ENCODE measurements at places on chromosomes 1 and 21. TPM values are rescaled to one million over a fixed set of nuclear protein-coding genes. Genes with fewer than 3 reads are reported as not detected.

Gene C4BPA
- total RNA-seq: not detected

Gene PTGFR
- not detected for total RNA-seq

Gene PLA2G2D
- not detected for total RNA-seq

Gene LAMTOR5
- 151 TPM for total RNA-seq

Gene C2CD4D
- 3.9 TPM for total RNA-seq

Gene S1PR1
- total RNA-seq: 134 TPM

Gene DENND2D
- 156 TPM for total RNA-seq

Gene FASLG
- 8.6 TPM for total RNA-seq

Gene MCOLN3
- total RNA-seq: 0.22 TPM

Gene MARCKSL1
- total RNA-seq: 13.1 TPM

Gene CELSR2
- 1.3 TPM for total RNA-seq

DNA sequence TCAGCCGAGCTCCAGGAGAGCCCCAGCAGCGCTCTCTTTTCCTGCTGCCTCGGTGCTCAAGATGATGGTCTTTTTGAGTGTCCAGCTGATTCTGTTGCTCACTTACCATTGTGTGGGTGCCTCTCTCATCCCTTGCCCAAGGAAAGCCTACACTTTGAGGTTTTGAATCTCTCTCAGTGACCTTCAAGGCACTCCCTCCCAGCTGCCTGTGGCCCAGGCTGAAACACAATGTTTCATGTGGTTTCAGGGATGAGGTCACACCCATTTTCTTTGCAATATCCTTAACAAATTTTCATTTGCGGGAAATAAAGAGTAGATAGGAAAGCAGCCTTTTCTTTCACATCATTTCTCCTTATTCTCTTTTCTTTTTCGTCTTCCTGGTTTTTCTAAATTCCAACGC, 12.6 kb upstream of the MRPS14 start:
- H3K4me1 ChIP-seq: no peaks in the 10 kb centered on the region
- H3K27me3 ChIP-seq: no peaks in the 10 kb centered on the region
- no peaks in the 10 kb centered on the region for H3K36me3 ChIP-seq
- no peak overlapping the region for H3K4me3 ChIP-seq

DNA sequence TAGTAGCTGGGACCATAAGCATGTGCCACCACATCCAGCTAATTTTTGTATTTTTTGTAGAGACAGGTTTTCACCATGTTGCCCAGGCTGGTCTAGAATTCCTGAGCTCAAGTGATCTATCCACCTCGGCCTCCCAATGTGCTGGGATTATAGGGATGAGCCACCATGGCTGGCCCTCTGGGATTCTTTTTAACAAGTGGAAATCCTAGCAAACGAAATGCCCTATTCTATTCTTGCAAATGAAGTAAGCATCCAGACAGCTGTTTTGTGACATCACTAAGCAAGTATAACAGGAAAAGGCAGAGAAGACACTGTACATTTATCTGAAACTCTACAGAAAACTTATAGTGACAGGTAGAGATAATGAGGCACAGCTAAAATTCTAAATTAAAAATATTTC, 86.4 kb downstream of the DDAH1 start:
- H3K36me3 ChIP-seq: no peaks in the 10 kb centered on the region
- H3K4me3 ChIP-seq: no peak overlapping the region
- no peak overlapping the region for H3K27ac ChIP-seq
- no peak for DNase-seq
- H3K27me3 ChIP-seq: no peaks in the 10 kb centered on the region
- no peaks in the 10 kb centered on the region for H3K4me1 ChIP-seq

DNA sequence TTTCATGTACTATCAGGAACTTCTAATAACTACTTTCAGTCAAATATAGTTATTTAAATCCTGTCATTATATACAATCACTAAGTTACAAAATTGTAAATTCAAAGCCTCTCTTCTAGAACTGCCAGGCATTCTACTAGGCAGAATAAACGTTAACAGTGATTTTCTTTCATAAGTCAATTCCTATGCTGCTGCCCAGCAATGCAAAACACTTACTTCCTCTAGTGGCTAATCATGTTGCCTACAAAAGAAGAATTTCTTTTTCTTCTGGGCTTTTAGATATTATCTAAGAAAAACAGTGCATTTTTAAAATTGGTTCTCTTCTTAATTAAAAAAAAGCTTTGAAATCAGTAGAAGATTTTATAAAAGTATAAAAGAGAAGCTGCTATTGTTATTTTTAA, 509.8 kb upstream of the ADAMTS5 start:
- H3K4me1 ChIP-seq: no peaks in the 10 kb centered on the region
- no peak overlapping the region for H3K4me3 ChIP-seq
- no peaks in the 10 kb centered on the region for H3K27me3 ChIP-seq
- no peaks in the 10 kb centered on the region for H3K36me3 ChIP-seq
- no peak overlapping the region for H3K27ac ChIP-seq

DNA sequence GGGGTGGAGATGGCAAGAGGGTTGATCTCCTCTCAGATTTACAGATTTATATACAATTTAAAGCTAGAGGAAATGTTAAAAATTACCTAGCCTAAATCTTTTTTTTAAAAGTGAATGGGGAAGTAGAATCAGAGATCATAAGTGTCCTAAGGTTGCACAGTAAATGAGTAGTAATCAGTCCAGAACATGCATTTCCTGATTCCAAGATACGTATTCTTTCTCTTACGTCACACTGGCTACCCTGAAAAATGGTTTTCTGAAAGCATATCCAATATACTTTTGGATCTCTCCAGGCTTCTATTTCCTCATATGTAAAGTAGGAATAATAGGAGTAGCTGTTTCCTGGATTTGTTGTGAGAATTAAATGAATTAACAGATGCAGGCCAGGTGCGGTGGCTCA, 11.7 kb downstream of the GADD45A start:
- H3K27me3 ChIP-seq: no peaks in the 10 kb centered on the region
- peaks cover 13% of the 10 kb centered on the region for H3K4me1 ChIP-seq
- H3K27ac ChIP-seq: no peak overlapping the region
- no peaks in the 10 kb centered on the region for H3K36me3 ChIP-seq
- H3K4me3 ChIP-seq: no peak overlapping the region

- H3K27me3 ChIP-seq: peaks cover 2% of the 10 kb centered on the region
- no peak overlapping the region for H3K4me3 ChIP-seq
- H3K36me3 ChIP-seq: no peaks in the 10 kb centered on the region
- no peak for DNase-seq
- H3K4me1 ChIP-seq: no peaks in the 10 kb centered on the region
- no peak overlapping the region for H3K27ac ChIP-seq
Measured at GRCh38 chr1:160149233-160149632, 2.2 kb upstream of the ATP1A4 start.

DNA sequence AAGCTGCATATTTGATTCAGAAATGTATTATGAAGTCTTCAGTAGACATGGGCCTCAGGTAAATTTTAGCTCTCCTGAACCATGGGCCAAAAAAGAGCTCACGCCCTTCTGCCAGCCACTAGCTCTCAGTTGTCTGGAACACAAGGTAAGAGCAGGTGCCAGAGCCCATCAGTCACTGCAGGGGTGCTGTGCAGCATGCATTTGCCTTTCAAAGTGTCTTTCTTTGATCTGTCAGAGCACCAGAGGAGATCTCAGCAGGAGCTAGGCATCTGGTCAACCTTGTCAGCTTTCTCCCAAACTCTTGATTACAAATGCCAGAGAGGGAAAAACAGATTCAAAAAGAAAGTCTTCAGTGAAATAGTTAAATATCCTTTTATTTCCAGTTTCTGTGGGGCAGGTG, 332.3 kb downstream of the COL11A1 start:
- no peaks in the 10 kb centered on the region for H3K27me3 ChIP-seq
- no peak overlapping the region for H3K4me3 ChIP-seq
- H3K27ac ChIP-seq: no peak overlapping the region
- DNase-seq: no peak

DNA sequence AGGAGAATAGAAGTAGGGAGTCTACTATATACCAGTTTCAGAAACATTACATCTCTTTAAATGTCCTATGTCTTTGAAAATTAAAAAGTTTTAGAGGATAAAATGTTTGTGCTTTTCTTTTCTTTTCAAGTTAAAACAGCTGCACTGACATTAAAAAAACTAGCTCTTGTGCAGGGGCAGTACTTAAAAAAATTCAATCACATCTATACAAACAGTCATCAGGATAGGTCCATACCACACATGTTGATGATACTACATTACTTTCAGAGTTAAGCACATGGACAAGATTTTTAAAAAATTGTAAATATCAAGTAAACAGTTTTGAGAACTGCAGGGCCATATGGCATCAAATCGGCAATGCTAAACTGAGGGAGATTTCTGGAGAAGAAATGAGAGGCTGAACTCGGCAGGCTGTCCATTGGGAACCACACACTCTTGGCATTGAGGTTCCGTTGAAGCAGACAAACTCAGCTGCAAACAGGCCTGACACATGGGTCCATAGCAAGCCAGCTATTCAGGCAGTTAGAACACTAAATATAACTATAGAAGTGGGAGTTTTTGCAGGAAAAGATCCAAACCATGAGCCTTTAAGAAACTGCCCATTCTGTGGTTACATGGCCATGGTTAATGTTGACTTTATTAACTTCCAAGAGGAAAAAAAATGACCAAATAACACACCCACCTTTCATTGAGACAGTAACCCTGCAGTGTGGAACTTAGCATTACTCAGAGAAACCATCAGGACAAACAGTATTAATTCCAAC, 84.5 kb upstream of the BCL10 start:
- no peaks in the 10 kb centered on the region for H3K27me3 ChIP-seq
- no peak overlapping the region for H3K4me3 ChIP-seq
- H3K36me3 ChIP-seq: no peaks in the 10 kb centered on the region
- no peaks in the 10 kb centered on the region for H3K4me1 ChIP-seq

DNA sequence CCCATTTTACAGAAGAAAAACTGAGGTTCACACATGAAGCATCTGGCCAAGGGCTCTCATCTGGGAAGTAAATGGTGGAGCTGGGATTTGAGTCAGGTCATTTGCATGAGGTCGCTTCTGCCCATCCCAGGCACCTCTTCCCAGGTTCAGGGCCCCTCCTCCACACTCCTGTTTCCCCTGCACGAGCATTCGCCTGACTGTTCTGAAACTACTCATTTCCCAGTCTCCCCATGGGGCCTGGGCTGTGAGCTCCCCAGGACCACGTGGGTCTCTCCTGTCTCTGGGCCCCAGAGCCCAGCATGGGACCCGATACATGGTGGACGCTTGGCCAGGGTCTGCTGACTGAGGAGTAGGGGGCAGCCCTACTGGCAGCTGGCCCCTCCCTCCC, 360.8 kb downstream of the MATN1 start:
- H3K27ac ChIP-seq: no peak overlapping the region
- no peaks in the 10 kb centered on the region for H3K36me3 ChIP-seq
- H3K4me1 ChIP-seq: no peaks in the 10 kb centered on the region
